ENCODE measurements at places on chromosomes 6 and 20.

DNA sequence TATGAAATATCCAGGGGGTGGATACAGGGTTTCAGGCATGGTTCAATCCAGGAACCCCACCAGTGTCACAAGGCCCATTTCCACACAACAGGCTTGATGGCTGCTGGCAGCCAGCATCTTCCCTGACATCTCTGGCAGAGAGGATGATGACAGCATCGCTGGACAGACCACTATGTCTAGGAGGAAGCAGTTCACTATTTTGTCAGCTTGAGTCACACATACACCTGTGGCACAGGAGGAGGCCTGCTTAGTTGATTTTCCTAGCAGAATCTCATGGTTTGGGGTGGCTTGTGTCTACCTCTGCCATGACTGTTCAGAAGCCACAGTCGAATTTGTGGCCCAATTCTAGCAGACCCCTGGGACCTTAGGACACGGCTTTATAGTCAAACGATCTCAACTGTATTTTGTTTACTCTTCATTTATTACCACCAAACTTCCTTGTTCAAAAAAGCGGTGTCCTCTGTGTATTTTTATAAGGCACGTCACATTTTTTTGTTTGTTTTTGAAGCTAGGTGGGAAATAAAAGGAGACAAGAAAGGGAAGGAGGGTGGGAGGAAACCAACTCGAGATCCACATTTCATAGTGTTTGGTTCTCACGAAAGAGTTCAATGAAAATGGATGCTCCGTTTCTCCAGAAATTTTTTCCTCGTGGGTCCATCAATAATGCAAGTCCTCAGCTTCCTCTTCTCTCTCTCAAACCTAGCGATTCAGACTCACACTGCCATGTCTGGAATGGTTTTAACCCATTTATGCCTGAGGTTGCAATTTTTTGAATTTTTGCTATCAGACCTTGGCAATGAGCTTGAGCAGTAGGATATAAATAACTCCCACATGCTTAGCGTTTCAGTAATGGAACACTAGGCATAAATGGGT is 94.4 kb downstream of the TOX2 start:
- no peak for DNase-seq

DNA sequence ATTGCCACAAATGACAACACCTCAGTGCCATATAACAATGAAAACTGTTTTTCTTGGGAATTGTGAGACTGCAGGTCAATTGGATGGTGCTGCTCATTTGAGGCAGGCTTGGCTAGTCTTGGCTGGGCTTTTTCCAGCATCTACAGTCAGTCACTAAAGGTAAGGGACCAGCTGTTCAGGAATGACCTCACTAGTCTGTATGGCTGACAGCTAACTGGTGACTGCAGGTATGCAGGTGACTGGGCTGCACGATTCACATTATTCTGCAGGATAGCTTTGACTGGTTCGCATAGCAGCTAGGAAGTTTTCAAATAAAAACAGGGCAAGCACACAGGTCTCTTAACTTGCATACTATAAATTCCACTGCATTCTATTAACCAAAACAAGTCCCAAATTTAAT is 22.1 kb upstream of the HMGCLL1 start:
- no peak for DNase-seq

DNA sequence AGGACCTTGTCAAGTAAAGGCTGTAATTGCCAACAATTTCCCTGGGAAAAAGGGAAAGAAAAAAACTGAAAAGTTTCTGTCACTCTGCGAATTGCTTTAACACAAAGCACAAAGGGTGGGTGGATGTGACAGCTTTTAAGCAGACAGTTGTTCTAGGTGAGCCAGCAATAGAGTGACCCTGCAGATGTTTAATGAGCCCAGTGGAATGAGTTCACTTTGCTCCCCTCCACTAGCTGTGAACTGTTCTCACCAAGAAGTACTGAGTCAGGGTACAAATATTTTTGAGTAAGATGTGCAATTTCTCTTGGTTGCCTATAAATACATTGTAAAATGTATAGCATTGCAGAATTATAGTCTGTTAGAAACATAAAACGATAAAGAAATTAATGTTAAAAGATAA is 26.2 kb upstream of the LRRC1 start:
- DNase-seq, result no peak

GRCh38 chr20:34165018-34165619 is 53.1 kb upstream of the EIF2S2 start:
- no peak for DNase-seq

GRCh38 chr6:154766288-154766687 is 33.1 kb downstream of the SCAF8 start:
- no peak for DNase-seq

DNA sequence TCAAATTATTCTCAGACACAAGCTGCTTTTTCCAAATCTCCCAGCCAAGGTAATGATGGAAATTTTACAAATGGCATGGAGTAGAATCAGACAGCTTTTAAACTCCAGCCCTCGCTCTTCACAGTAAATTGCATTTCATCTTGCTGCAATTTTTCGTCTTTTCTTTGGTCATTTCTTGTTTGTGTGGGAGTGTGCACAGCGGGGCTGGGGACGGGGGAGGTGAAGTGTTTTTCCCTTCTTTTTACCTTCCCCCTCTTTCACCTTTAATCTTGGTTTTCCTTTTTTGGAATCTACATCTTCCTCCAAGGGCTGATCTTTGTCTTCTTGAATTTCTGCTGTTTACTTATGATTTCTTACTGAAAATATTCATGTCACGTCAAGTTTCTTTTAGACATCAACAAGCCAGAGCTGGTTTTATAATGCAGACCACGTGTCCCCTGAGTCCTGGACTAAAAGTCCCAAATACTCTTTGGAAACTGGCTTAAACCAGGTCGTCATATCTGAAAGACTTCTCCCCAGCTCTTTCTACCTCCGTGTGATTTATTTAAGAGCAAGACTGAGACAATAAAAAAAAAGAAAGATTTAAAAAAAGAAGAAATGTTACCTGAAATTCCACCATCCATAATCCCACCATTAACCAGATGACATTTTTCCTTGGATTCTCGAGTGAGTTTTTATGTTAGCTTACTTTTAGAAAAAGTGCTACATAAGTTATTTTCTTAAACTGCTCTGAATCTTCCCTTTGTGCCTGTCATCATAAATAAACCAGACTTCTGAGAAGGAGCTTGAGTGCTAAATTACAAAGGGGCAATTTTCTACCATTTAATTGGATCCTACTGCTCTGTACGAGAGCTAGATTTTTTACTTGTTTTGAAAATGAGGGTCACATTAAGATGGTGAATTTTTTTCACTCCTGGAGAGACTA is 52.0 kb downstream of the MAP3K5 start:
- DNase-seq, result no peak

DNA sequence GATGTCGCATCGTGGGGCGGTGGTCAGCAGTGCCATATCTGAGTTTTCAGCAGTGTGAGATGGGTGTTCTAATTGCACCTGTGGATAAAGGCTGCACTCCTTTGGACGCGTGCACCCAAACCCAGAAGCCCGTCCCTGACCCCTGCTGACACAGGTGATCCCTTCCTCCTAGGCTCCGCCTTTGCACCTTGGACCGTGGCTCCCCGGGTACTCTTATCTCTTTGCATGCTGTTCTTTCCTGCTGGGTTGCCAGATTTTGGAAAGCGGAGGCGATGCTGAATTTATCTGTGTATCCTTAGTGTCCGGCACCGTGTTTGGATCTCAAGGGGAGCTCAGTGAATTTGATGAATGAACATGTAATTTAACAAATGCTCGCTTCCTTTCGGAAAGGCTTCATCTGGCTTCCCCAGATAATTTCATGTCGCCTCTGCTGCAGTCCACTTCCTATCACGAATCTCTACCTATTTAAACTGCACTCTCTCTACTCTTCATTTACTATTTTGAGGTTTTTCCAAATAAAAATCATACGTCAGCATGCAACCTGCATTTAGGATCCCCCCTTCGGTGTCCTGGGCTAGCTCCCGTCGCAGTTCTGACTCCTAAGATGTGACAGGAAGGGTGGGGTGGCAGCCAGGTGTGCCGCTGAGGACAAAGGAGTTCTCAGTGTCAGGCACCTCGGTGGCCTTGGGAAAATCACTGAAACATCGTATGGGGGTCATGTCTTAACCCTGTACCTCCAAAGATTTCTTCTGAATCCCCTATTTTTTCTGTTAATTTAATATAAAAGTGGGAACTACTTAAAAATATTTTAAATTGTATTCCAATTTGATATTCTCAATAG is 753 bp upstream of the PERP start:
- DNase-seq, result no peak

- no peak for DNase-seq
These were observed 101.6 kb downstream of the HIVEP2 start for GRCh38 chr6:142843361-142843760.

DNA sequence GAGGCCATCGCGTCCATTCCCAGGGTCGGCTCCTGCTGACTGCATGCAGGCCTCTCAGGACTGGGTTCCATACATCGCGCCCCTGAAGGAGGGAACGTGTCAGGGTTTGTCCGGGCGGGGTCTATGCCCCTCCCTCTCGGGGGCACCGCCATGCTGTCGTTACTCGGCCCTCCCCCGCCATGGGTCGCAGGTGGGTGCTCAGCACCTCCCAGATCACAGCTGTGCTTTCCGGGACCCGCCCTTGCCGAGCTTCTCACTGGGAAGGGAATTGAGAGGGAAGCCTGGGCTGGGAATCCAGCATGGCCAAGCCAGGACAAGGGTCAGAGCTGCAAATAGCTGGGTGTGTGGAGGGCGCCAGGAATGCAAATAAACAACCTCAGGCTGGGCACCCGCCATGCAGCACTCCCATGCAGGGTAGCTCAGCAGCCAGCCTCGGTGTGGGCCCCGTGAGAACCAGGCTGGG is at the start of gene FRMD1:
FRMD1 (minus strand) TSS at position 270 of the 463 bp plus-strand sequence; CDS start at position 152, 118 bp downstream.
- DNase-seq, result no peak

DNA sequence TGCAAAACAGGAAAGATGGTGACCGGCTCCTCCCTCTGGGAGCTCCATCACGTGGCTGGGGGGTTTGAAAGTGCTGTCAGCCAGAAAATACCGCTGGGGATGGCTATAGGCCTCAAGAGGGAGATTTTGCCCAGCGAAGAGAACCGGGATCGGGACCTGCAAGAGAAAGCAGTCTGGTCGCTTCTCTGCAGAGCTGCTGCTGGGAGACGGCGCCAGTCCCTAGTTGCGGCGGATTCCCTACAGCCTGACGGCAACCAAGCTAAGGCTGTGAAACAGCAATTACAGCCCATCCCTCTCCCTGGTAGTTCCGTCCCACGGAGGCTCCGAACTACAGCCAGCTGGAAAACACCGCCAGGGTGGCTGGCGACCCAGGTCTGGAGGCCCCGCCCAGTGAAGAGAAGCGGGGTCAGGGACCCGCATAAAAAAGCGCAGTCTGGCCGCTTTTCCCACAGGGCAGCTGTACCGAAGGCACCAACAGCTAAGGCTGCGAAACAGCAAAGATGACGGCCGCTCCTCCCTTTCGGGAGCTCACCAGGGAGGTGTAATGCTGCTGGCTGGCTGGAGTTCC is 238.1 kb upstream of the IRAK1BP1 start:
- DNase-seq, result no peak

GRCh38 chr20:33125983-33126382 is 42.0 kb upstream of the BPIFA2 start:
- DNase-seq, result no peak

DNA sequence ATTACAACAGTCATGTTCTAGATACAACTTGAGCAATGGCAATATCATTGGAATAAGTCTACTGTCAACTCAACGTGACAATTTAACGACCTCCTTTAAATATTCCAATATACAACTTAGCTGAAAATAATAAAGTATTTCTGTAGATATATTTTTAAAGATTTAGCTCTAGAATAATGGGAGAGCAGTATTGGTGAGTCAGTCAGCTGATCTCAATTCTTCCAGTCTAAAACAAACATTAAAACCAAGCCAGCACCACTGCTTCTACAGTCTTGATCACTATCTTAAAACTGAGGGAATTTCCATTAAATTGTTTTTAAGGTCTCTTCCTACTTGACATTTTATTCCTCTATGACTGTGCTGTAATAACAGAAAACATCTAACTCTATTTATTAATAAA is 38.2 kb downstream of the NOL7 start:
- DNase-seq, result no peak

GRCh38 chr20:46558511-46558959 is 8.1 kb upstream of the OCSTAMP start:
- DNase-seq, result peak; percentile 54

- DNase-seq, result no peak
These were observed 242.3 kb upstream of the RNF217 start for GRCh38 chr6:124719913-124720312.

GRCh38 chr6:116263353-116263752 is 9.5 kb upstream of the TSPYL4 start:
- DNase-seq, result no peak

DNA sequence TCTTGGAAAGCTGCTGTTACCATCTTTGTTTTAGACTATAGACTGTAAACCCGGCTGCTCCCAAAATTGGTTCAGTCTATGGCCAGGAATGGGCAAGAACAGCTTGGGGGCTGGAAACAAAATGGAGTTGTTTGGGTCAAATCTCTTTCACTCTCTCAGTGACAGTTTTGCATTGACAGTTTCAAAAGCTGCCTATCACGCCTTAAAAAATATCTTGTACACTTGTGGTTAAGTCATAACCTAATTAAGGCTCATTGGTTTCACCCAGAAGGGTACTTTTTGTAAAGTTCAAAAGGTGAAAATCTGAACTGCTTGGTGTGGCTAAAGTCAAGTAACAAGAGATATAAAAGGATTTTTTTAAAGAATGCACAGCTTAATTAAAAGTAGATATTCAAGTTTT is 76.1 kb upstream of the PRL start:
- no peak for DNase-seq

DNA sequence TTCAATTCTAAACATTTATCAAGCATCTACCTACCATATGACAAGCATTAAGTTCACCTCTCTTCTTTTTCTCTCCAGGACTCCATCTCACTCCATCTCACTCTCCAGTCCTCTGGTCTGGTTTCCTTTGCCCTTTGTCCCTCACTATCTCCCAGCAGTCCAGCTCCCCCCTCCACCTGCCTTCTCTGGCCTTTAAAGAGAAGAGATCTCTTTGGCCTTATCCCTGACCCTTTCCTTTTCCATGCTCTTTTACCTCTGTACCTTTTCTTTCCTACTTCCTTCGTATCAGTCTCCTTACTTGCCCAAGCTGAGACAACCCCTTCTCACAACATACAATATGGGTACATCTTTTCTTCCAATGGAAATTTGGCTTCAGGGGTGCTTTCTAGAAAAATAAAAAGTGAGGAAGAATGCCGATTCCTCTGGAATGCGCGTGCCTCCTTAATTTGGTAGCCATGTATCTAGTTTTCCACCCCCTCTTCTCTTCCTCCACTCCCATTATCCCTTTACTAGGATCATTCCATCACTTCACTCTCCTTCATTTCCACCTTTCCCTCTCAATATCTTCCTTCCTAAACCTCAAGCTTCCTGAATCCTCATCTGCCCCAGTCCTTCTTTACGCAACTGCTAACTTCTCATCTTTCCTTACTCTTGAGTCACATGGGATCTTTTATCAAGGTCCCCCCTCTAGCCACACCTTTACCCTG is 745 bp upstream of the AGPAT1 start:
- no peak for DNase-seq

GRCh38 chr6:166989427-166990032 is 9.7 kb upstream of the CEP43 start:
- DNase-seq, result peak; percentile 13
